RCC 7860 (cell line): ENCODE measurements at places on chromosomes 7 and 10.

DNA sequence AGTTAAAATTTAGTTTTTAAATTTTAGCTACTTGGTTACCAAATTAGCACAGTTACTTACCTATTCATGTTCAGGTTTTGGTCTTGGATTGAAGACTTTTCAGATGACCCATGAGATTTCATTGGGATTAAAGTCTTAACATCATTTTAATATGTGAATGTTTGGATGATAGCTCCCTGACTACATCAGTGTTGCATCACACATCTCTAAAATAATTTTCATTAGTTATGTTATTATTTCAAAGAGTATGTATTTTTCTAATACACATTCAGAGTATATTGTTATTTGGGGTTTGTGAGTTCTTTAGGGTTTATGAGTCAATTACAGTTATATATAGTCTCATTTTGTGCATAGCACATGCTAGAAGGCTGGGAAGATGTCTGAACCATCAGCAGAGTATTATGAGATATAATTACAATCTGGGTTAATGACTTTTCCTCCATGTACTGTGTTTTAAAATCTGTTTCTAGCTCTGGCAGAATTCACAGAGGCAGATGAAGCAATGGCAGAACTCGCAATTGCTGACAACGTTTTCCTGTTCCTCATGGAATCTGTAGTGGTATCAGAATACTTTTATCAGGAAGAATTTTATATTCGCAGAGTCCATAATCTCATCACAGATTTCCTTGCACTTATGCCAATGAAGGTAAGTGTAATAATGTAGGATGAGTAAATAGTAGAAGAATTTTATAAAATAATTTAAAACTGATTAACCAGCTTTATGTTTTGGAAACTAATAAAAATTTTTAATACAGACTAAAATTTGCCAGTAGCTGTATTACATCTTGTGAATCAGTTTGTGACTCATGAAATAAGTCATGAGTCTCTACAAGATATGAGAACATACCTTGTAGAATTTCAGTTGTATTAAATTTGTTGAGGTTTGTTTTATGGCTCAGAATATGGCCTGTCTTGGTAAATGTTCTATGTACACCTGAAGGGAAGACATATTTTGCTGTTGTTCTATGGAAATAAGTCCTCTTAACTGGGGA, 26.9 kb downstream of the NUP205 start:
- no peak for DNase-seq

DNA sequence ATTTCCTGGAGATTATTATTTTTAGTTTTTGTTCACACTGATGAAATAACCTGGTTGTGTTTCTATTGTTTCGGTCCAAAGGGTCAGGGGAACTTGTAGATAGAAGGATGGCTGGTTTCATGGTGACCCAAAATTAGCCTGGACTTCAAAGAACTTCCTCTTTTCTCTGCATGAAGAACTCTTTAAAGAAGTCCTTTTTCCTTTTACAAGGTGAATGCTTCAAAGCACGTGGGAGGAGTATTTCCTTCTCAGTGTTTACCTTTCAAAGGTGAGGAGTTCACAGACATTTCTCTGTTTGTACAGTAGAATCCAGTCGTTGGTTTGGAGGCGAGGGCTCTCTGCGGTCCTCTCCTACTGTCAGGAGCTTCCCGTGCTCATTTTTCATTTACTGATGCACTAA, 561.7 kb downstream of the GATA3 start:
- DNase-seq = no peak

DNA sequence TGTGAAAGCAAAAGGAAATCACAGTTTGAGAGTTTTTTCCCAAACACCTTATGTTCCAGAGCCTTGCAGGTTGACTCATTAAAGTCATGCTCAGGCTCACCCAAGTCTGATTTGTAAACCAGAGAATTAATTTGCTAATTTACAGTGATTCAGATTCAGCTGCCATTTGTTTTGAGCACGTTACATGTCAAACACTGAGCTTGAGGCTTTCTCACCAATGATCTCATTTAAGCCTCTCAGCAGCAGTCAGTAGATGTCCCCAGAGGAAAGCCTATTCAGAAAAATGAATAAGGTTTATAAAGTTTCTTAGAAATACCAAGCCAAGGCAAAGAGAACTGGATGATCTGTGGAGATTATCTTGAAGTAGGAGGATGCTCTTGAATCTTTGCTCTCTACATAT, 420.4 kb downstream of the HTR7 start:
- DNase-seq = no peak

DNA sequence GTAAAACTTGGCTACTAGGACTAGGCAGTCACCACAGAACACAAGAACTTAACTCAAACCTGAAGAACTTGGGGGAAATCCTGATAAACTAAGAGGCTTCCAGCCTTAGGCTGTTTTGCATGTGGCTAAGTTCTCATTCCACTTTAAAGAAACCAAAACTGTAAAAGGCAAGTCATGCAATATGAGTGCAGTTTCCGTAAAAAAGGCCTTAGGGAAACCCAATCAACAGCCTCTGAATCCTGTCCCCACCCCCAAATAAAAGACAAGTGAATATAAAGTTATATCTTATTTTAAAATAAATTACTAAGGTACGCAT, 95.1 kb downstream of the USP6NL start:
- DNase-seq = no peak

GRCh38 chr7:130695840-130696239, 9.5 kb upstream of the TSGA13 start:
- peak; percentile 34 for DNase-seq

GRCh38 chr7:122949186-122949585, 46.3 kb downstream of the TAS2R16 start:
- no peak for DNase-seq

DNA sequence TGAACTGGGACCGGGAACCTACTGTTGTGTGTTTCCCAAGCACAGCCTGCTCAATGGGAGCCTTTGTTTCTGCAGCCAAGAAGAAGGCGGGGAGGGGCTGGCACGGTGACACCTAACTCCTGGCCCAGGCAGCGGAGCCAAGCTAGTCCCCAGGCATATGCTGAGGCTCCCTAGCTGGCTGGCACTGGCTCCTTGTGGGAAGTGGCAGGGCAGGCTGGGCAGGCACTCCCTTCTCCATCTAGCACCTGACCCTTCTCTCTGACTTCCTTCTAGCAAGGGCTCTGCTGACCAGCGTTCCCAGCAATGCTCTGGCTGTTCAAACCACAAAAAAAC, 325.0 kb downstream of the PLXNA4 start:
- DNase-seq = no peak

DNA sequence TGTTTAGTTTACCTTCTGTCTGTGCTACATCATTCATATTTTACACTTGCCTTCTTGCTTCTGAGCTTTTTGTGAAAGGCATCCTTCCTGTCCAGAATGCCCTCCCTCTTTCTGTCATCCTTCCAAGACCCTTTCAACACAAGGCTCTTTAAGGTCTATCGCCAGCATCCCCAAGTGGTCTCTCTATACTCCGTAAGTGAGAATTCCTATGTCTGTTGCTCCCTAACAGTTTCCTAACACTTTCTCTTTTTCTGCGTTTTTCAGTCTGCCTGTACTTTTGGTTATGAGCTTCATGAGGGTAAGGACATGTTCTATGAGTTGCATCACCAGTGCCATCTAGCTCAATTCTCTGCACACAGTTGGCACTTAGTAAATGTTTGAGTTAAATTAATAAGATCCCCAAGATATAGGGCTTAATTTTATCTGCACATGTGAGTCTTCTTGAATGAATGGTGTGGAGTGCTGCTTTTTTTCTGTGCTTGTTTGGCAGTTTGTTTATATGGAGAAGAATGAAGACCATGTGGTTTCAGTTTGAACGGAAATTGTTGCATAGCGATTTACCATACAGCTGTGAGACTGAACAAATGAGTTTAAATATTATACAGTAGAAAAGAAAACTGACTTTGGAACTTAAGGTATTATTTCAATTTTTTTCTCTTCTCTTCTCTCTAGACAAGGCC, 29.4 kb downstream of the RABGEF1 start:
- no peak for DNase-seq

GRCh38 chr10:43110338-43111071, 27.7 kb upstream of the CSGALNACT2 start:
- DNase-seq = no peak

DNA sequence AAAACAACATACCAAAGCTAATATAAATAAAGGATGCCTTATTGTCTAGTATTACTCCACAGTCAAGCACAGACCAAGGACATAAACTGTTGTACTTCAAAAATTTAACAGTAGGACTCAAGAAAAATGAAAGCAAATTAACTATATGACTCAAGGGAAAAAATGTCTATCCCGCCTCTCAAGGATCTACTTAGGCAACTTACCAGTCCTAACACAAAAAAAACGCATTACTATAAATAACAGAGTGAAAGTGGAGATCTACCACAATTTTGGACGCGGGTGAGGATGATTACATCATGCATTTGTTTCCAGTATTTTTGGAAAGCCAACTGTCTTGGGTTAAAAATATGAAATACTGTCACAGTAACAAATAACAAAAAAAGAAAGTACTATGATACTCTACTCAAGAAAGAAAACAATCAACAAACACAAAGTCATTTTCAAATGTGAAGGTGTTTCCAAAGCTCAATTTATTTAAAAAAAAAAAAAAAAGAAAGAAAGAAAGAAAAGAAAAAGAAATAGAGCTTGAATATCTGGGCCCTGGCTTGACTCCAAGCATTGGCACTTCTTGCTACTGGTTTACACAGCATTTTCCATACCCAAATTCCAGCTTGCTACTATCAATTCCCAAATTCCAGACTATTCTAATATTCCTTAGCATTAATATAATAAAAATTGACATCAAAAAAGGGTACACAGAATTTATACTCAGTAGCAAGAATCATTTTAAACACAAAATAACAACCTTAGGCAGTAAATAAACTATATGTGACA, 99.4 kb downstream of the RSU1 start:
- no peak for DNase-seq

DNA sequence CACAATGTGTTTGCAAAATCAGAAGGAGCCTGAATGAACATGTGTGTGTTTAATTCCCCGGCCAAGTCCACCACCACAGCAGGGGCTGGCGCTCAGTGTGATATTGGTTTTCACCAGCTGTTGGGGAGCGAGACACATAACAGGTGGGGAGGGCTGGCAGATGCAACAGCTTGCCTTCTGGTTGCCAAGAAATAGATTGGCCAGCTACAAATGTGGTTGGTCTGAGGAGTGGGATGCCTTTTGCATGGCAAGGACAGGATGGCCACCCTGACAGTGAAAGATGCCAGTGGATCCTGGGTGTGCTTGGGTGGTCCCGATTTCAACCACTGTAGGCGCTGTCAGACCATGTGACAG, 292.5 kb upstream of the FZD8 start:
- no peak for DNase-seq

GRCh38 chr7:120089968-120090367, 183.0 kb upstream of the KCND2 start:
- DNase-seq = peak; percentile 16
